Colonic mucosa (tissue), 4 donors: ENCODE measurements at places on chromosomes 2 and 18. TPM values are rescaled to one million over a fixed set of nuclear protein-coding genes. Genes with fewer than 3 reads are reported as not detected.

GRCh38 chr2:15941481-15941850 is 1.1 kb downstream of the MYCN start:
- H3K4me3 ChIP-seq, result peak overlapping the region; percentile 51
- no peaks in the 10 kb centered on the region for H3K36me3 ChIP-seq

DNA sequence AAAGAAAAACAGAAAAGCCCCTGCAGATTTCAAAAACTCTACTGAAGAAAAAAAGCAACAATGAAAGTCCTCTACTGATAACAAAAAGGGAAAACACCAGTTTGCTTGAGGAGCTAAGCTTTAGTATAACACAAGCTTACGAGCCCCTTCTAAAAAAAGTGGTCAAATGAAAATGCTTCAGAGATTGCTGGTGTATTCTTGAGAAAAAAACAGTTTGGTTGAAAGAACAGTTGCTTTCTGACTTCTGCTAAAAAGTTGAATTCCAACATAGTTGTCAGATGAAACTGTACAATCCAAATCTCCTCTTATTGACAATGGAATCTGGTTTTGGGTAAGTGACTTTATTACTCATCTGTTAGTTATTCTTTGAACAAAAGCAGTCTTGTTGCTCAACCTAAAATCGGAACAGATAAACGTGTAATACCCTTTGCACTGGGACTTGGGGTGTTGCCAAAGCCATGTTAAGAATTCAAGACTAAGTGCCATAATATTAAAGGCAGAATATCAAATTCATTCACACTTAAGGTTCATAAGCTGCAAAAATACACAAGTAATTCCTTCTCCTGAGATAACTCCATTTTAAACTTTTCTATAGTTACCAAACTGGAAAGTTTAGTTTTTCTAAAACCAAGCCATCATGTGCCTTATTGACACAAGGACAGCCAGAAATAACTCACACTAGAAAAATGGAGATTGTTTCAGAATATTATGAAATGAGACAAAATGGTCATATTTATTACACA is 45.3 kb upstream of the SPAG16 start:
- H3K27me3 ChIP-seq, result no peaks in the 10 kb centered on the region
- DNase-seq, result no peak
- H3K36me3 ChIP-seq, result no peaks in the 10 kb centered on the region
- no peak overlapping the region for H3K4me3 ChIP-seq
- no peak overlapping the region for H3K27ac ChIP-seq

Gene SNTG2
- total RNA-seq, result 0.72 TPM

Gene PRKRA
- 37.1 TPM for total RNA-seq

Gene CERKL
- total RNA-seq, result 0.20 TPM

Gene NDC80
- total RNA-seq, result 27.6 TPM

Gene KLHL14
- 0.08 TPM for total RNA-seq
